Inflammatory macrophage (primary cell): ENCODE measurements at places on chromosomes 1 and 21.
A peak's percentile ranks its signal among the peaks of the same experiment; 100 is the strongest.

DNA sequence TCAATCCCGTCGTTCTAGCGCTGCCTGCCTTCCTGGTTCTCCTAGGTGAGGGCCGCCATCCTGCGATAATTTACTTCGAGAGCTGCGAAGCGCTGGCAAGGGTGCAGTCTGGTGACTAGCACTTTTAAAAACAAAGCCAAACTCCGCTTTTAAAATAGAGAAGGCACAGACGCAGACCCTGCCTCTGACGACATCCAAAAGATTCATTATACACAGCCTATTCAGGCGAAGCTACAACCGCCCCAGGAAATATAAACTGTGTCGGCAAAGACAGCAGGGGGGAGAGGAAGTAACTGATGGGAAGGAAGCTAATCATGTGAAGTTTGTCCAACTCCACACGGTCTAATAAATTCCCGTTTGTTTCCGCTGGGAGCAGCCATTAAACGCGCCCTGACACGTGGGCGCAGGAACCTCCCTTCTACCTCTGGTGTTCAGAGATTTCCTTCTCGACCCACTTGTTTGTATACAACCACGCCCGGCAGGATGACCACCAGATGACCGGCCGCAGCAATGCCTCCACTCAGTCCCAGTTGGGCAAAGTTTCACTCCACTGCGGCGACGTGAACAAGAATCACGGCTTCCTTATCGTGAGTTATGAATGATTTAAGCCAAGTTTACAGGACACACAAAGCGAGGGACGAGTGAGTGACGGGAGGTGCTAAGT lies 1.3 kb downstream of the GNG12 start:
- DNase-seq, result peak; percentile 33

GRCh38 chr1:234932511-234933430 lies 195.9 kb downstream of the TOMM20 start:
- DNase-seq, result peak; percentile 58

DNA sequence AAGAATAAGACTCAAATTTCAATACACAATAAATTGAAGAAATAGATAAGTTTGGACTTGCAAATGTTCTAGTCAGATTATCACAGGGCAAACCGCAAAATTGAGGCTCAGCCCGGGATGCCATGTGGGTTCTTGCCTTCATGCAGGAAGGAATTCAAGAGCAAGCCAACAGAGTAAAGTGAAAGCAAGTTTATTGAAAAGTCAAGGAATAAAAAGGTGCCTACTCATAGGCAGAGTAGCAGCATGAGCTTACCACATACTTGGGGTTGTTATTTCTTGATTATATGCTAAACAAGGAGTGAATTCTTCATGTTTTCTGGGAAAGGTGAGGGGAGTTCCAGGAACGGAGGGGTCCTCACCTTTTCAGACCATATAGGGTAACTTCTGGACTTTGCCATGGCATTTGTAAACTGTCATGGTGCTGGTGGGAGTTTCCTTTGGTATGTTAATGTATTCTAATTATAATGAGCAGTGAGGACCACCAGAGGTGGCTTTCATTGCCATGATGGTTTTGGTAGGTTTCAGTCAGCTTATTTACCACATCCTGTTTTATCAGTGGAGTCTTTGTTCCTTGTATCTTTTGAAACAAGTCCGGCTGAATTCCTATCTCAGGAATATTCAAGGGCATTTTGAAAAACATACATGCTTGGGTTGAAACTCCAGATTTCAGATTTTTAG lies 2.0 kb upstream of the OR2AK2 start:
- DNase-seq, result no peak

DNA sequence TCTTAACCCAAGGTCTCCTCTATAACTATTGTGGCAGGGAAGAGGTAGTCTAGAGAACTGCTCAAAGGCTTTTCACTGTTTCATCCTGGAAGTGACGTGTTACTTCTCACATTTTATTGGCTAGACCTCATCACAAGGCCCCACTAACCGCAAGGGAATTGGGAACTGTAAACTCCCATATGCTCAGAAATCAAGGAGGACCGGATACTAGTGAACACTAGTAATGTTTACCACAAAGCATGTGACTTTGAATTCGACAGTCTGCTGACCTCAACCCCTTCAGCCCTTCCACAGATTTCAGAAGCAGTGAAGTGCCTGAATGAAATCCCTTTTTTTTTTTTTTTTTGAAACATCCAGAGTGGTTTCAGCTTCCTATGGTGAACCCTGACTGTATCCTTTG lies 3.4 kb upstream of the EEIG2 start:
- DNase-seq, result peak; percentile 90

DNA sequence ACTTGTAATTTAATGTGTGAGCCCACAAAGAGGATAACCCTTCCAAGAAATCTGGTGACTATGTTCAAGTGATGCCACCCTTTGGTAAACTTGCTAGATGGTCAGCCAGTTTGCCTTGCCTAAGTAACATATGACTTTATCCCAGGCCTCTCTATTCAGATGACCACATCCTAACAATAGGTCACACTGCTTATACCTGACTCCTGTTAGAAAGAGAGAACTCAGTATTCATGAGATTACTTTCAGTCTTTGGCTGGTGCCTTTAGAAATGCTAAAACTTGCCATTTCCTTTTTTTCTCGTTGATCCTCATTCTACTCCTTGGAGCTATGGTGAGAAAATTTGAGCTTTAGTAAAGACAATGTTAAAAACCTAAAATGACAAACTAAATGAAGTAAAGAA lies 28.5 kb upstream of the SERBP1 start:
- DNase-seq, result no peak

GRCh38 chr21:45110873-45111624 lies 36.7 kb downstream of the ADARB1 start:
- DNase-seq, result peak; percentile 14

DNA sequence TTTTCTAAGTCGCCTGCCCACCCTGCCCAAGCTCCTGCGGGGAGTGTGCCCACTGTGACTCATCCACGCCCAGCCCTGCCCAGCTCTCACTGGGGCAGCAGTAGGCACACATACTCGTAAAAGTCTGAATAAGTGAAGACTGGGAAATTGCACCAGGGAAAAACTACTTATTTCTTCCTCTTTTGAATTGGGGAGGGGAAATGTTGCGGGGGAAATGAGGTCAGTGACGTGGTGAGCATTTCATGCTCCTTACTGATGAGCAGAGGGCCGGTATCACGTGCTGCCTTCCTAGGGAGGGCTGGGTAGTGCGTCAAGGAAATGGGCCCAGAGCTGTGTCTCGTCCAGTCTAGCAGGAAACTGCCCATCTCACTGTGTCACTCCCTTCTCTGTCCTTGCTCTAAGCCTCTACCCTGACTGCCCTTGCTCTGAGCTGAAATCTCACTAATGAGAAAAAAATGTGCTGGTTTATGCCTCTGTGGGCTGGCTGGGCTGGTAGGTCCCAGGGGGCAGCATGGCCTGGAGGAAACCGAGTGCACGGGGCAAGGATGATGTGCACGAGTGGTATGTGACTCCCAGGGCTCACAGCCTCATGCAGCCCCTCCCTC lies 13.5 kb upstream of the TNFRSF1B start:
- peak; percentile 95 for DNase-seq

DNA sequence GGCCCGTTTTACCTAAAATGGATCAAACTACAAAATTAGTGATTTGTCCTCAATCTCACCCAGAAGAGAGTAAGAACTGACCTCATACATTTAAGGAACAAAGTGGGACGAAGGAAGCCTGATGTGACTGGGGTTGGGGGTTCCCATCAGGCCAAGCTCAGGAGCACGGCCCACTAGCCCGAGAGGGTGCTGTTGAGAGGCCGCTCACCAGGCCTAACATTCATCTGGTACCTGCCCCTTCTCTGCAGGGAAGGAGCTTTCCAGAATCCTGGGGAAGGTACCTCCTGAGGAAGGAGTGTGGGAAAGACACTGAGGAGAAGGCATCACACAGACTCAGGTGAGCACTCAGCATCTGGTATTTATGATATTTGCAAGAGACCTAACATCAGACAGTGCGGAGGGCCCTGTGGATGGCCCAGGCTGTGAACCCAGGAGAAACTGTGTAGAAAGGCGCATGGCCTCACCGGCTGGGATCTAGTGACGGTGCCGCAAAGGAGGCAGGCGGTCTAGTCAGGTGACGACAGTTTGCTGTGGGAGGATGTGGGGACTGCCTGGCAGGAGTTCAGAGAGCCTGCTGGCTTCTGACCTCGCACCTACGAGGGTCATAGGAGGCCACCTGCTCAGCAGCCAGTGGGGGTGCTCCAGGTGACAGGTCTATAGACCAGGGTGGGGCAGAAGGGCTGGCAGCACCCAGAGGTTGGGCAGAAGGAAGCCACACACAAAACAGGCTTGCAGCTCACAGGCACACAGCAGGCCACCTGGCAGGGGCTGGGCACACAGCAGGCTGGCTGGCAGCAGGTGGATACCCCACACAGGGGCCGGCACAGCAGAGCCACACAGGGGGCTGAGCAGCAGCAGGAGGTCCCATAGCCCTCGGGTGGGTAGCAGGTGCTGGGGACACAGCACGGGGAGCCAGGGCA lies 543 bp downstream of the KRTAP12-4 start:
- no peak for DNase-seq

GRCh38 chr1:42730988-42731387 lies 9.0 kb downstream of the CLDN19 start:
- no peak for DNase-seq

GRCh38 chr1:80363689-80364475 lies 1357.4 kb upstream of the ADGRL4 start:
- no peak for DNase-seq

DNA sequence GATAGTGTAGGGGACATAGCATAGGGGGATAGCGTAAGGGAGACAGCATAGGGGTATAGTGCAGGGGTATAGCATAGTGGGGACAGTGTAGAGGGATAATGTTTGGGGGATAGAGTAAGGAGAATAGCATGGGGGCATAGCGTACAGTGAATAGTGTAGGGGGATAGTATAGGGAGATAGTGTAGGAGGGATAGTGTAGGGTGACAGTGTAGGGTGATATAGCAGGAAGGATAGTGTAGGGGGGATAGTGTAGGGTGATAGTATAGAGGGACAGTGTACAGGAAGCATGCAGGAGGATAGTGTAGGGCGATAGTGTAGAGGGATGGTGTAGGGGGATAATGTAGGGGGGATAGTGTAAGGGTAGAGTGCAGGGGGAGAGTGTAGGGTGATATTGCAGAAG lies 11.7 kb upstream of the ARF1 start:
- DNase-seq, result no peak

DNA sequence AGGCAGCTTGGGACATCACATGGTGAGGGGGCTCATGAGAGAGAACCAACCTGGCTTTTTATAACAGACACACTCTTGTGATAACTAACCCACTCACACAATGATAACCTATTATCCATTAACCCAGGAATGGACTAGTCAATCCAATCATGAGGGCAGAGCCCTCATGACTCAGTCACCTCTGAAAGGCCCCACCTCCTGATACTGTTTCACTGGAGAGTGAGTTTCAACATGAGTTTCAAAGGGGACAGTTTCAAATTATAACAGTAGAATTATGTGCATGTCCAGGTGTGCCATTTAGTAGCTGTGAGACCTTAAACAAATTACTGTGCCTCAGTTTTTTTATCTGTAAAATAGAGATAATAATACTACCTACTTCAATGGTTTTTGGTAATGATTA lies 47.6 kb upstream of the PPP2R5A start:
- DNase-seq, result no peak

DNA sequence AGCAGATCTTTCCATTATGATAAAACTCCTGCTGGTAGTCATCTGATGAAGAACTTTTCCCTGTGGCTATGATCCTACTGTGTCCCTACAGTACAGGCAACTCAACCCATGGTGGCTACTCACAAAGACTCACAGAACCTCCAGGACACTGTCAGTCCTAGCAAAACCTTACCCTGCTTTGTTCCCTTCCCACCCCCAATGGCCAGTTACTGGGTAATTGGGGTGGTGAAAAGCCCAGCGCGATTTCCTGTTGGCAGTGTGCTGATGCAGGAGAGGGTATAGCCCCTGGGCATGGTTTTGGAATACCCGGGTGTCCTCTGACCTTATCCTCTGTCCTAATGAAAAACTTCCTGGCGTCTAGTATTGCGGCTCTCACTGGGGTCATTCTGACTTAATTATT lies 533 bp upstream of the RGL1 start:
- no peak for DNase-seq

DNA sequence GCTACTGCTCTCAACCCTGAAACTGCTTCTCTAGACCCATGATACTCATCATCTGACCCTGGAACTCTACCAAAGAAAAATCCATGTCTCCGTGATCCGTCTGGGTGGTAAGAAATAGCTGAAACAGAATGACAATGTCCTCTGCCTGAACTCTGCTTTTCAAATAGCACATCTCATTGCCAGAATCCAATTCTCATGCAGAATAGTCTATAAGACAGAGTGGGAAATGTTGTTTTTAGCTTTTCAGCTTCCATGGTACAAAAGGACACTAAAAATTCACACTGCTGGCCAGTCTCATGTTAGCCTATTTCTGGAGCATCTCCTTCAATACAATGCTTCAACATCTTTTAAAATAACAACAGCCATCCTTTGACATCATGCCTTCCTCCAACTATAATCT lies 1355.8 kb upstream of the PRMT6 start:
- DNase-seq, result no peak

- DNase-seq, result no peak
These were observed 5.3 kb downstream of the UAP1 start for GRCh38 chr1:162566870-162567269.

- no peak for DNase-seq
These were observed 492.9 kb upstream of the ADGRL2 start for GRCh38 chr1:81307786-81308185.

- no peak for DNase-seq
These were observed 95.6 kb upstream of the LBR start for GRCh38 chr1:225523263-225523950.

- DNase-seq, result peak; percentile 88
These were observed 20.0 kb downstream of the IL6R start for GRCh38 chr1:154425172-154425571.

DNA sequence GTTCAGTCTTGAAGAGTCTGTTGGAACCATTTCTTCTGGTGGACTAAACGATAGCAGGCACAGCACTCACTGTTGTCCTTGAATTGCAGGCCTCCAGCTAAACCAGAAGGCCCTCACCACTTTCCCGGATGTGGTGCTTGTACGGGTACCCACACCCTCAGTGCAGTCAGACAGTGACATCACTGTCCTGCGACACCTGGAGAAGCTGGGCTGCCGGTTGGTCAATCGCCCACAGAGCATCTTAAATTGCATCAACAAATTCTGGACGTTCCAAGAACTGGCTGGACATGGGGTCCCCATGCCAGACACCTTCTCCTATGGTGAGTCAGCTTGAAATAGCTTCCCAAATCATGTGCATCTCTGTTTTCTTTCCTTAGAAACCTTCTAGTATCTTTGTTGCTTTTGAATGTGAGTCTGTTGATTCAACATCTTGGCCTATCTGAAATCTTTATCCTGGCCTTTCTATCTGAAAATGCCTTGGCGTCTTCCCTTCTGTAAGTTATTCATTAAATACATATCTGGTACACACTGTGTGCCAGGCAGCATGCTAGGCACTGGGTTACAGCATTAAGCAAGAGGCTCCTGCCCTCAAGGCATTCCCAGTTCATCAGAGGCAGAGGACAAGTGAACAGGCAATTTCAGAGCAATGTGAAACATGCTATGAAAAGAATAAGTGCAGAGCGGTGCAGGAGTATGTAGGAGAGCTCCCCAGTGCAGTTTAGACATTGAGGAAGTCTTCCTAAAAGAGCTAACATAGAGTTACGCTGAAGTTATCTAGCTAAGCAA lies 18.9 kb downstream of the RIMKLA start:
- DNase-seq, result no peak
